DND-41 (cell line): ENCODE measurements at places on chromosomes 13 and 19.

DNA sequence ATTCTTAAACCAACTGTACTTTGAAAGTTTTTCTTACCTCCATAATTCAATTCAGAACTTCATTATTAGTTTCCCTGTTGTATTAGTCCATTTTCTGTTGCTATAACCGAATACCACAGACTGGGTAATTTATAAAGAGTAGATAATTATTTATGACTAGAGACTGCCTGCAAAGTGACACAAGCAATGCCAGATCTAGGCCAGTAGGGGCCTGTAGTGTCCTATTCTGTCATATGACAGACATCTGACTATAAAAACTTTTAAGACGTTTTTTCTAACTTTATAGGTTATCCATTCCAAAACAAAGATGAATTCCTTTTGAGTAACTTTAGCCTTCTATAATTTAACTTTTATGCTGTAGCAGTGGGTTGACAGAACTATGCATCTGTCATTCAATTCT is 2783.8 kb downstream of the PCDH9 start:
- no peak for DNase-seq

- no peak for DNase-seq
Measured at GRCh38 chr13:98778749-98779148, 26.3 kb upstream of the SLC15A1 start.

DNA sequence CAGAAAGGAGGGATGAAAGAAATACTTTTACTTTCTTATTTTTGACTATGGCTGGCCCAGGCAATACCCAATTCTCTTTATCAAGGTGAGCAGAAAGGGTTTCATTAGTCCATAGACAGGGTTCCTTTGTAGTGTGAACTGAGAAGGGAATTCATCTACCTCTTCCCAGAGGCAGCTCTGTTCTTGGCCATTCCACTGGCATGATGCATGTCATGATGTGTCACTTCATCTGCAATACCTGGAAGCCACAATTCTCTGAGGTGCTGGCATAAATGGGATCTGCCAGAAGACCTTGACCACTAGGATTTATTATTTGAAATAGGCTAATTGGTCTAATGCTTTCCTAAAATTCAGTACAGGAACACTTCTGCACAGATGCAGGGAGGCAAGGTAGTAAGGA is 542.8 kb downstream of the RFC3 start:
- DNase-seq = no peak

DNA sequence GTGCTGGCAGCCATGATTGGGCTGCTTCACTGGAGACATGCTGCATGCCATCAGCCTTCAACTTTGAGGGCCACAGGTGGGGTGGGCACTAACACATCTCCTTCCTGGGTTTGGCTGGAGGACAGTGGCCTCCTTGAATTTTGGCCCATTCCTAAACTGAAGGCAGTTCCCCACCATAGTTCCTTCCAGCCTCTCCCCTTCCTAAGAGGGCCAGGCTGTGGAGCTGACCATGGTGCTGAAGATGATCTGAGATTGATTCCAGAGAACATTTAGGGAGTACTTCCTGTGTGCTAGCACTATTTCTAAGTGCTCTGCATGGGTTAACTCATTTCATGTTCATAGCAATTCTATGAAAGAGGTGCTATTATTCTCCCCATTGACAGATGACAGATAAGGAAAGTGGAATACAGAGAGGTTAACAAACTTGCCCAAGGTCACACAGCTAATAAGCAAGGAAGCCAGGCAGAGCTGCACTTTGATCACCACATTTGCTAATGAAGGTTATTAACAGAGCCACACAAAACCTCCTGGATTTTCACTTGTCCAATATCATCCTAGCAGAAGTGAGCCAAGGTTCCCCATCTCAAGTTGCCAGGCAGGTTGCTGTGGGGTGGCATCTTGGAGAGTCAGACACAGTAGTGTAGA is 175.3 kb downstream of the ZIC5 start:
- peak; percentile 76 for DNase-seq
